Ecto neural progenitor cell (in vitro differentiated cells): ENCODE measurements at places on chromosomes 16 and 17.

GRCh38 chr16:68062910-68063393 lies 22.2 kb upstream of the NFATC3 start:
- DNase-seq, result no peak

GRCh38 chr17:45332989-45333701 lies 16.3 kb upstream of the MAP3K14 start:
- DNase-seq, result peak; percentile 39

DNA sequence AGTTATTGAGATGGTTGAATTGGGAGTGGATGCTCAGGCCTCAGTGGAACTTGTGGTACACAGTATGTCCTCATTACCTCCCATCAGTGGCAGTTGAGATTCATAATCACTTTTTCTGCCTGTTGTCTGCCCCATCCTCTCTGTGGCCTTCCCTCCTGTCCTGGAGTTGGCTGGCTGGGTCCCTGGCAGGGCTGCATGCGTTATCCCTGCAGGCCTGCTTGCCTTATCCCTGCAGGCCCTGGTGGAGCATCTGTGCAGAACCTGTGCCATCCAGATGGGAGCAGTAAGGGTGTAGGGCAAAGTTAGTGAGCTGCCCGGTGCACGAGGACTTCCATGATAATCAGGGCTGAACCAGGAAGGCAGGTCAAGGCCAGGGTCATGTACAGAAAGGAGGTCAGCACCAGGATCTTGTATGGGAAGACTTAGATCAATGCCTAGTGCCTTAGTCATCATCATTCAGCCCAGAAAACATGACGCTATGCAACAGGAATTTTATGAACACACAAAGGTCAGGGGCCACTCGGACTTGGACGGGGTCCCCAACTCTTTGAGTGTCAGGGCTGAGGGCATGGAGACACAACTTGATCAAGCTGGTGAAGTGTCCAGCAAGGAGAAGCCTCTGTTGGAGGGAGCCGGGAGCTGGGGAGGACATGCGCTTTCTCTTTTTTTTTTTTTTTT lies 47.2 kb downstream of the ABCC1 start:
- DNase-seq, result no peak

DNA sequence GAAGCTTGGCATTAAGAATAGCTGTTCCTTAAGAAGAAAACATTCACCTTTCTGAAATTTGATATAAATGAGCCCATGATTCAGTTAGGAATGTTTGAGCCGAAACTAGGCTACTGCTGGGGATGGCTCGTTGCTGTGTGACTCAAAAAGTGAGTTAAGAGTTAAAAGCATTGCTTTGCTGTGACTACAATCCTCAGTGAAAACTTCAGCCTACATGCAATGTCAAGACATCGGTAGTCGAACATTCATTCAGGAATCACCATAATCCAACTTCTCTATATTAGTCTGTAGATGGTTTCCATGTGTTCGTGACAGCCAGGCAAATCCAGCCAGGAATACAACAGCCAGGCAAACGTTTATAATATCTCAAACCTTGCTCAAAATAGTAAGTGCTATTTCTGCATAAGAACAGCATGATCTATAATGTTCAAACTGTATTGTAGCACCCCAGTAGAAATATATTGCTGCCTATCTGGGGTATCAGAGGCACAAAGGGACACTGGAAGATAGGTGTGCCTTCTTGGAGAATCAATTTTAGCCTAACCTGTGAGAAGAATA lies 1225.1 kb downstream of the CDH8 start:
- no peak for DNase-seq

- no peak for DNase-seq
Observed at GRCh38 chr16:51553910-51554309, 402.8 kb upstream of the SALL1 start.

- no peak for DNase-seq
Observed at GRCh38 chr17:68145088-68145487, 102.8 kb upstream of the AMZ2 start.

- DNase-seq, result no peak
Observed at GRCh38 chr16:4364196-4365013, 7.2 kb upstream of the VASN start.

GRCh38 chr16:83561876-83562275 lies 245.9 kb upstream of the HSBP1 start:
- DNase-seq, result no peak

DNA sequence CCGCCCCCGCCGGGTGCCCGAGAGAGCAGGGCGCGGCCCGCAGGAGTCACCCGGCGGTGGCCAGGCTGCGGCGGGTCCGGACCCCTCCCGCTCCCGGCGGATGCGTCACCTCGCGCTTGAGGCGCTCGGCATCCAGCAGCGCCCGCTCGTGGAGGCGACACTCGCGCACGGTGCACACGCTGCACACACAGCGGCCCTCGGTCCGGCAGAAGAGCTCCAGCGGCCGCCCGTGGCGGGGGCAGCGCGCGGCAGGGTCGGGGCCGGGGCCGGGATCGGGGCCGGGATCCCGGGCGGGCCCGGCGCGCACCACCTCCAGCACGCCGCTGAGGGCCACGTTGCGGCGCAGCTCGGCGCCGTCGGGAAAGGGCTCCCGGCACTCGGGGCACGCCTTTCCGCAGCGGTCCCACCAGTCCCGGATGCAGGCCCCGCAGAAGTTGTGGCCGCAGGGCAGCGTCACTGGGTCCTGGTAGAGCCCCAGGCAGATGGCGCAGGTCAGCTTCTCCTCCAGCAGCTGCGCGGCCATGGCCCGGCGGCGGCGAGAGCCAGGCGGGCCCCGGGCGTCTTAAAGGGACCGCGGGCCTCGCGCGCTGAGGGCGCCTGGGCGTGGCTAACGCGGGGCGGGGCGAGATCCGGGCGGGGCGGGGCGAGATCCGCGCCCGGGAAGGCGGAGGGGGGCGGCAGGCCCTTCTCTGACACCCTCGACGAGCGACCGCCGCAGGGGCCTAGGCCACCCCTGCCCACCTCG lies at the start of gene TRIM65:
Gene TRIM65, minus strand, starts transcription at position 537 of the 745 bp plus-strand sequence. Its CDS starts 14 bp downstream, at position 523.
- peak; percentile 93 for DNase-seq

DNA sequence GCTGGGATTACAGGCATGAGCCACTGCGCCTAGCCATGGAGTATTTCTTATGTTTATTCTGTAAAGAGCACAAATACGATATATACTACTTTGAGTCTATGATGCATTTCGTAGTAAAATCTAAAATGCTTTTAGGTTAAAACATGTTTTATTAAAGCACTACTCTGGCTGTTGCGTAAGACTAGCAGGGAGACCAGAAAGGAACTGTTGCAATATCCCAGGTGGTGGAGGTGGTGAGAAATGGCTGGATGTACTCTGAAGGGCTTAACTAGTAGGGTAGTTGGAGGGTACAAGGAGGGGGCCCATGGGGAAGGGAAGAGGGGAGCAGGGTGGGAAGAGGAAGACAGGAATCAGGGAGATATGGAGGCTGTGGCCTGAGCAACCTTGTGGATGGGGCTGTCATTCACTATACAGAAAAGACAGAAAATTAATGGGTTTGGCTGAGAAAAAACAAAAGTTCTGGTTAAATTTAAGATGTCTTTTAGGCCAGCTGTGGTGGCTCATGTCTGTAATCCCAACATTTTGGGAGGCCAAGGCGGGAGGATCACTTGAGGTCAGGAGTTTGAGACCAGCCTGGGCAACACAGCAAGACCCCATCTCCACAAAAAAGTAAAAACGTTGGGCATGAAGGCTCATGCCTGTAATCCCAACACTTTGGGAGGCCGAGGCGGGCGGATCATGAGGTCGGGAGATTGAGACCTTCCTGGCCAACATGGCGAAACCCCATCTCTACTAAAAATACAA lies 35.8 kb downstream of the ST3GAL2 start:
- DNase-seq, result no peak

GRCh38 chr17:22459953-22460350 lies 767.6 kb downstream of the KCNJ18 start:
- no peak for DNase-seq

GRCh38 chr16:89890886-89891657 lies 17.7 kb downstream of the TCF25 start:
- no peak for DNase-seq

DNA sequence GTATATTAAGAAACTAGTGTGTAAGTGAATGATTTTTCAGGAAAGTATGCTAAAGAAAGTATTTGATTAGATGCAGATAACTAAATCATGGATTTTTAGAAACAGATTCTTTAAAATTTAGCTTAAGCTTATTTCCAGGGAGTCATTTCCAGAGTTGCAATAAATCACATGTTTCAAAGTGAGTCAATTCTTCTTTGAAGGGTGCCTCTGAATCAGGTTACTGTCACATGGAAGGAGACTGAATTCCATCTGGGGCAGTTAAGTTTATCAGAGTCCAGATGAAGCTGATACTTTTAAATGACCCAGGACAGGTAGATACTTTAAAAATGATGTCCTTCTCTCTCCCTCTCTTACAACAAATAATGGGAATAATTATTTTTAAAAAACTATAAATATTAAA lies 5.0 kb downstream of the MFSD11 start:
- no peak for DNase-seq

DNA sequence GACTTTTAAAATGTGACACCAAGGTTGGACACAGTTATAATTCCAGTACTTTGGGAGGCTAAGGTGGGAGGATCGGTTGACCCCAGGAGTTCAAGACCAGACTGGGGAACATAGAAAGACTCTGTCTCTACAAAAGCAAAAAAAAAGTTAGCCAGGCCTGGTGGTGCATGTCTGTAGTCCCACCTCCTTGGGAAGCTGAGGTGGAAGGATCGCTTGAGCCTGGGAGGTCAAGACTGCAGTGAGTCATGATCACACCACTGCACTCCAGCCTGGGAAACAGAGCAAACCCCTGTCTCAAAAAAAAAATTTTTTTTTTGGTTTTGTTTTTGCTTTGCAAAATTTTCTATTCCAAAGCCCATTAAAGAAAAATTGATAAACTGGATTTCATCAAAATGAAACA lies 281.4 kb downstream of the BCAS3 start:
- DNase-seq, result no peak

GRCh38 chr17:7744416-7744815 lies 26.9 kb downstream of the DNAH2 start:
- DNase-seq, result no peak

DNA sequence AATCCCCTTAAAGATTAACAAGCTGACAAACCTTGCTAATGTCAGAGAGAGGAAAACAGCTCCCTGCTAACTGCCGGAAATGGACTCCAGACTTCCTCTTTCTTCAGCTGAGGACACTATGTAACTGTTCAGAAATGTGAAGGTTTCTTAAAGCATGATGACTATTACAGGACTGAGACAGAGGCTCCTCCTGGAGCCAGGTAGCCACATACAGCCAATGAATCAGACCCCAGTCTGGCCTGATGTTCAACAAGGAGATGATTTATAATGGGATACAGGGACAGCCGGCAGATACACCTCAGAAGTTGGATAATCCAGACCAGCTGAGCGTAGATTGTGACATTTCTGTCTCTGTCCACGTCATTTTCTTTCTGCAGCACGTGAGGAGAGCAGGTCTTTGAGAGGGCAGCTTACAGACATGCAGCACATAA lies 216.2 kb downstream of the HS3ST3A1 start:
- no peak for DNase-seq

GRCh38 chr17:10360578-10360977 lies 12.2 kb downstream of the MYH13 start:
- no peak for DNase-seq

DNA sequence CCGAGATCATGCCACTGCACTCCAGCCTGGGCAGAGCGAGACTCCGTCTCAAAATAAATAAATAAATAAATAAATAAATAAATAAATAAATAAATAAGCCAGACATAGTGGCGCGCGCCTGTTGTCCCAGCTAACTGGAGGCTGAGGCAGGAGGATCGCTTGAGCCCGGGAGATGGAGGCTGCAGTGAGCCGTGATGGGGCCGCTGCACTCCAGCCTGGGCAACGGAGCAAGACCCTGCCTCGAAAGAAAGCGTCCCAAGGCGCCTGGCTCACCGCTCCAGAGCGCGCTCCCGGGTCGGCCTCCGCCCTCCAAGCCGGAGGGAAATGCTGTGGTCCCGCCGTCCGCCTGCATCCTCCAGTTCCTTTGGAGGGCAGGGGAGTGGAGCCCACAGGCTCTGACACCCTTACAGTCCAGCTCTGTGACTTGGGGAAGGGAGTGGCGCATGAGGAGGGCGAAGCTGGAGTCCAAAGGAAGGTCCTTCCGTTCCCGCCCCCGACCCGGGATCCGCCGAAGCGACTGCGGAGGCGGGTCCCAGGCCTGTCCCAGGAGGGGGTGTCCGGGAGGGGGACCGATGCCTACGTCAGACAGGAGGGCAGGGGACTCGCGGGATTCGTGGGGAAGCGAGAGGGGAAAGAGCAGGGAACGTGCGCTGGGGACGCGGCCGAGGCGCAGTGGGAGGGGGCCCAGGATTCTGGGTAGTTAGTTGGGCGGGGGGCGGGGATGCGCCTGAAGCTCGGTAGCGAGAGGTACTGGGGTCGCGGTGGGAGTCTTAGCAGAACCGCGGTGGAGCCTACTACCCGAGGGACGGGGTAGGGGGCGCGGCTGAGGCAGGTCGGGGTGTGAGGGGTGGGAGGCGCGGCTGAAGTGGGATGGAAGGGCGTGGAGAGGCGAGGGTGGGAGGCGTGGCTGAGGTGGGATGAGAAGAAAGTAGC lies 8.4 kb upstream of the TRPV2 start:
- peak; percentile 93 for DNase-seq
